ENCODE measurements at places on chromosomes 3 and 15. TPM values are rescaled to one million over a fixed set of nuclear protein-coding genes. Genes with fewer than 3 reads are reported as not detected.
A peak's percentile ranks its signal among the peaks of the same experiment; 100 is the strongest.

DNA sequence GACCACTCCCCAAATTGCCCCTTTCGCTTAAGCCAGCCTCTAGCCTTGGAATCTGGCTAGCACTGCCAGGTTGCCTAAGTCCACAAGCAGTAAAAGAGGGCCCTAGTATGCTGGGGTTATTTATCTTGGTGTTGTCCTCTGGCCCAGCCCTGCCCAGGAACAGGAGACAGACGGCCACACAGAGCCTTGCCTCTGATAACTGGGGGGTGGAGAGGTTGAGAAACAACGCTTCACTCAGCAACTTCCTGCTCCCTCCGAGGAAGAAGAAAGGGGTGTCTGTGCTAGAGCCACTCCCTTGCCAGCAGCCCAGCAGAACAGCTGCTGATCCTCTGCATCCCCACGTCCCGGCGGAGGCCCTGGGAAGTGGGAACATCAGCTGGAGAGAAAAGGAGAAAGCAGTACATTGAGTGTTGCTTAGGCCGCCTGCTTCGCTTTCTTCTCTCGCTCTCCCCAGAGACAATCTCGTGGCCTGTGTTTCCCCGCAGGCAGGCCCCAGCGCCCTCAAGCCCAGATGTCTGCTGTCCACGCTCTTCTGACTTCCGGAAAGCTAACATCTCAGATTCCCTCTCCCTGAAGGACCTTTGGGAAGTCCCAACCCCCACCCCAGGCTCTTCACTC lies 22.6 kb upstream of the C3orf70 start:
- DNase-seq = peak; percentile 24

- DNase-seq = no peak
Measured at GRCh38 chr3:23035927-23036640, 167.0 kb upstream of the UBE2E2 start.

DNA sequence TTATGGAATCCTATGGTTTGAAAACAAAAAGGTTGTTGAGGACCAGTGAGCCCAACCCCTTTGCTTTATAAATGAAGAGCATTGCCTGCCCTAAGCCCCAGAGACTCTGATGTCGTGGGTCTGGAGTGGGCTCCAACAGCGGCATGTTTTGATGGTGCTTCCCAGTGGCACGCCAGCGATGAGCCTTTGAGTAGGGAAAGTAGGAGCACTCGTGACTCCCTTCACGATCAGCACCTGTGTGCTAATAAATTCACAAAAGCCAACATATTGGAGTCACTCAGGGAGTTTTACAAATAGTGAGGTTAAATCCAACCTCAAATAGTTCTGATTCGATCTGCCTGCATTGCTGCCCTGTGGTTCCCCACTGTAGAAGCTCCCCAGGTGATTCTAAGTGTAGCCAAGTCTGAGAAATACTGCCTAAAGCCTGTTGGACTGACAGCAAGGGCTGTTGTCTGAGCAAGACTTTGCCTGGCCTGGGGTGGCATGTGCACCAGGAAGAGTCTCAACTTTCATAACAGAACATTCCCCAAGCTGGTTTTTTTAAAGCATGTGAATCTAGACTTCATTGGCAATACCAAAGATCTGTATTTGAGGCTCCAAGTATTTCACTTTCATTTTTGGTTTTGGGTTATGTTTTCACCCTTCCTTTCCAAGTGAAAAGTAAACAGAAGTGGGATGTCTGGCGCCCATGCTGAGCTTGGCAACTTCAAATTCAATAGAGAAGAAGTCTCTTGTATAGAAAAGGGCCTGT lies 9.9 kb downstream of the CCR5 start:
- no peak for DNase-seq

The CACNA2D3 gene
- total RNA-seq = 0.14 TPM

The FEM1B gene
- 28.0 TPM for total RNA-seq
